Activated naive CD4-positive, alpha-beta T cell treated with anti-CD3 and anti-CD28 coated beads for 36 hours (primary cell): ENCODE measurements at places on chromosomes 2 and 18. TPM values are rescaled to one million over a fixed set of nuclear protein-coding genes. Genes with fewer than 3 reads are reported as not detected.

The DYNAP gene
- not detected for total RNA-seq

The PSTPIP2 gene
- 14.3 TPM for total RNA-seq

The OR6B2 gene
- total RNA-seq, result not detected

The IL1R1 gene
- 6.7 TPM for total RNA-seq

The HS1BP3 gene
- total RNA-seq, result 6.1 TPM

GRCh38 chr2:222514901-222515300 lies 90.6 kb downstream of the SGPP2 start:
- no peak overlapping the region for H3K27ac ChIP-seq
- H3K4me1 ChIP-seq, result no peaks in the 10 kb centered on the region
- DNase-seq, result no peak
- H3K36me3 ChIP-seq, result peaks cover 5% of the 10 kb centered on the region
- peaks cover 15% of the 10 kb centered on the region for H3K27me3 ChIP-seq

- peak; percentile 28 for DNase-seq
- no peak overlapping the region for H3K27ac ChIP-seq
- peaks cover 29% of the 10 kb centered on the region for H3K4me1 ChIP-seq
- no peaks in the 10 kb centered on the region for H3K27me3 ChIP-seq
These were observed 359.9 kb upstream of the HNRNPA3 start for GRCh38 chr2:176852667-176853066.

DNA sequence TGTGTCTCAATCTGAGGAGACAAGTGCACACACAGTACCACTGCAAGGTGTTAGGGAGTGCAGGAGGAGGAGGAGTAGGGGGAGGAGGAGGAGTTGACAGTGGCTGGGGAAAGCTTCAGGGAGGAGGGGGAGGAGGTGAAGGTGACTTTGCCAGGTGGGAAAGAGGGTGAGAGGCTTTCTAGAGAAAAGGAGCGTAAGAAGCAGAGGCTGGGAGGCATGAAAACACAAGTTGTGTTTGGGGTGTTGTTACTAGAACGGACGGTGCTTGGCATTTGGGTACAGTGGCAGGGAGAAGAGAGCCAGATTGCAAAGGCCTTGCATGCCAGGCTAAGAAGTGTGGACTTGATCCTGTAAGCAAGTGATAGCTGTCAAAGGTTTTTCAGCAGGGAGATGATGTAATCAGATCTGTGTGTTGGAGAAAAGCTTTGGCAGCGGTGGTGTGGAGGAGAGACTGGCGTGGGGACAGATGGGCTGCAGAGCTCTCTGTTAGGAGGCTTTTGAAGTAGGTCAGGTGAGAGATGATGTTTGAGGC lies 16.2 kb downstream of the TANC1 start:
- H3K36me3 ChIP-seq, result no peaks in the 10 kb centered on the region
- H3K4me3 ChIP-seq, result no peak overlapping the region
- H3K27me3 ChIP-seq, result no peaks in the 10 kb centered on the region

GRCh38 chr2:231337807-231338759 lies 57.4 kb upstream of the B3GNT7 start:
- H3K4me1 ChIP-seq, result no peaks in the 10 kb centered on the region
- no peak overlapping the region for H3K27ac ChIP-seq
- H3K4me3 ChIP-seq, result no peak overlapping the region
- no peak for DNase-seq

GRCh38 chr2:1610096-1610485 lies 134.2 kb downstream of the PXDN start:
- no peak for DNase-seq
- no peak overlapping the region for H3K4me3 ChIP-seq
- H3K27ac ChIP-seq, result no peak overlapping the region
- H3K36me3 ChIP-seq, result no peaks in the 10 kb centered on the region

GRCh38 chr2:12636837-12637581 lies 79.7 kb upstream of the TRIB2 start:
- H3K4me1 ChIP-seq, result peaks cover 25% of the 10 kb centered on the region
- H3K27ac ChIP-seq, result no peak overlapping the region
- H3K4me3 ChIP-seq, result no peak overlapping the region
- no peak for DNase-seq
- H3K27me3 ChIP-seq, result no peaks in the 10 kb centered on the region

DNA sequence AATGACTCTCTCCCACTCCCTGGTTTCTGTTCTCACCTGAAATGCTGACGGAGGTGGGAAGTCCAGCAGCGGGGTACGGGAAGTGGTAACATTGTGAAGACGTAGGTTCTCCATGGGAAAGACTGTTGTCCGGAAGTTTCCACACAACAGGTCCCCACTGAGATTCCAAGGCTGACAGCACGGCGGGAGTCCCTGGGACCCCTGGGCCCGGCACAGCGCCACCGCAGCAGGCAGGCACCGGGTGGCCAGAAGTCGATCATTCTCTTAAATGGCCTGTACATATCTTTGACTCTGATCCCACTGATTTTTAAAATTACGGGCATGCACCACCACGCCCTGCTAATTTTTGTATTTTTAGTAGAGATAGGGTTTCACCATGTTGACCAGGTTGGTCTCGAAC lies 201.0 kb upstream of the SALL3 start:
- H3K36me3 ChIP-seq, result no peaks in the 10 kb centered on the region
- H3K4me3 ChIP-seq, result no peak overlapping the region
- no peak overlapping the region for H3K27ac ChIP-seq
- no peak for DNase-seq
